RPMI7951 (cell line): ENCODE measurements at places on chromosomes 3 and 15. TPM values are rescaled to one million over a fixed set of nuclear protein-coding genes. Genes with fewer than 3 reads are reported as not detected.

The HACL1 gene
- total RNA-seq: 35.1 and 35.3 TPM in 2 replicates

The CHRD gene
- not detected in 2 replicates for total RNA-seq

The ZNF654 gene
- 17.3 and 18.1 TPM in 2 replicates for total RNA-seq

The LRRC15 gene
- total RNA-seq: 93.4 and 95.0 TPM in 2 replicates
